ENCODE measurements at places on chromosomes 6 and 20.

- DNase-seq, result no peak
These were observed 214.8 kb upstream of the MOCS1 start for GRCh38 chr6:40148882-40149573.

DNA sequence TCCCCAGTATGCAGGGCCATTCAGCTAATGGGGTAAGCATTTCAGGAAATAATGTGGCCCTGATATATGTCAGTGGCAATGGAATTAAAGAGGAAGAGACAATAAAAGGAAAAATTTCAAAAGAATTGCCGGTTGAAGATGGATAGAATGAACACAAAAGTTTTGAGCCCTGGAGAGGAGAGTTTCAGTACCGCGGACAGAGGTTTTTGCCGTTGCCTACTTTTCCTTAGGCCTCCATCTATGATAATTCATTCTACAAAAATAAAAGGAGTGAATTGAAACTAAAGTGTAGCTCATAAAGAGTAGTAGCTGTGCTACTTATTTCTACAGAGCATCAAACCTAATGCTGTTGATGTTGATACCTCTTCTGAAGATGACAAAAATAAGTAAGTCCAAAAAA is 140.7 kb downstream of the RNASET2 start:
- no peak for DNase-seq

- no peak for DNase-seq
These were observed 44.5 kb downstream of the TGM2 start for GRCh38 chr20:38120625-38120988.

DNA sequence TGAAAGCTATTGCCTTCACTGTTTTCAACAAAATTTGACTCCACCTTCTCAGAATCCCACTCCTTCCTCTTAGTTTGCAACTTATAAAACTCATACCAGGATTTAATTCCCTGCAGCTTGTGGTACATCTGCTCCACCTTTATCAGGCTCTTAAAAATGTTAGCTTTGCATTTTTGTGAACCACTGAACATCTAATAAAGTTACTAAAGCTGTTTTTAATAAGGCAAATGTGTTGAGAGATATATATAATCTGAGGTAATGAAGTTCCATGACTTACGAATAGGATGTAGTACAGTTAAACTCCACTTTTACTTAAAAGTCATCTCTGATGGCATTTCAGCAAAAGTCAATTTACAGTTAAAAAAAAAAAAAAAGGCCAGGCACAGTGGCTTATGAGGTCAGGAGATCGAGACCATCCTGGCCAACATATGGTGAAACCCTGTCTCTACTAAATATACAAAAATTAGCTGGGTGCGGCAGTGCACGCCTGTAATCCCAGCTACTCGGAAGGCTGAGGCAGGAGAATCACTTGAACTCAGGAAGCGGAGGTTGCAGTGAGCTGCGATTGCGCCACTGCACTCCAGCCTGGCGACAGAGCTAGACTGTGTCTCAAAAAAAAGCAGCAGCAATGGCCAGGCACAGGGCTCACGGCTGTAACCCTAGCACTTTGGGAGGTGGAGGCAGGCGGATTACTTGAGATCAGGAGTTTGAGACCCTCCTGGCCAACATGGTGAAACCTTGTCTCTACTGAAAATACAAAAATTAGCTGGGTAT is 106.2 kb downstream of the KIF13A start:
- DNase-seq, result no peak

DNA sequence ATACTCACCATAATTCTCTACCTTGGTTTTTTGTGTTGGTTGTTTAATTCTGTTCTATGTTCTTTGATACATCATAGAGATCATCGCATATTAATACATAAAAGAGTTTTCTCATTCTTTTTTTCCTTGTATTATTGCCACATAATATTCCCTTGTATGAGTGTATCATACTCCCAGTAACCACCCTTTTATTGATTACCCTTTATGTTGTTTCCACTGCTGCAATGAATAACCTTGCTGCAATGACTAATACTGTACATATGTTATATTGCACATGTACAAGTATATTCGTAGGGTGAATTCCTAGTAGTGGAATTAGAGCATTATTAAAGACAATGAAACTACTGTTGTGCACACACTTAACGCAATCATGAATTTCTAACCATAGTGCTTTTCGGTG is 9.1 kb upstream of the SF3B5 start:
- no peak for DNase-seq

DNA sequence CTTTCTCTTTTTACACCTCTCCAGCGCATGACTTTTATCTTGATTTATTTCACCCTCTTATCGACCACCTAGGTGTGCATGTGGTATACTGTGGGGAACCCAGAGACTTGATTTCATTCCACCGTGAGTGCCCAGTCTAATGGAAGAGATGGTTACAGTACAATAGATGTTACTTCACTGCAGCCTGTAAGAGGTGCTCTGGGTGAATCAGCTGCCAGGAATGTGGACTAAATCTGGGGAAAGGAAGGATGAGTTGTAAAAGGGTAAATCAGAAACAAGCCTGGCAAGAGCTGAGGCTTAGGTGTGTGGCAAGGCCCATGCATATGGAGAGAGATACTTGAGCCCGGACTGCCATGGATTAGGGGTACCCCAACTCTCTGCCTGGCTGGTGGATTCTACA is 7.4 kb downstream of the STK35 start:
- DNase-seq, result peak; percentile 7

- no peak for DNase-seq
These were observed 47.2 kb upstream of the PLCB4 start for GRCh38 chr20:9021699-9022098.

DNA sequence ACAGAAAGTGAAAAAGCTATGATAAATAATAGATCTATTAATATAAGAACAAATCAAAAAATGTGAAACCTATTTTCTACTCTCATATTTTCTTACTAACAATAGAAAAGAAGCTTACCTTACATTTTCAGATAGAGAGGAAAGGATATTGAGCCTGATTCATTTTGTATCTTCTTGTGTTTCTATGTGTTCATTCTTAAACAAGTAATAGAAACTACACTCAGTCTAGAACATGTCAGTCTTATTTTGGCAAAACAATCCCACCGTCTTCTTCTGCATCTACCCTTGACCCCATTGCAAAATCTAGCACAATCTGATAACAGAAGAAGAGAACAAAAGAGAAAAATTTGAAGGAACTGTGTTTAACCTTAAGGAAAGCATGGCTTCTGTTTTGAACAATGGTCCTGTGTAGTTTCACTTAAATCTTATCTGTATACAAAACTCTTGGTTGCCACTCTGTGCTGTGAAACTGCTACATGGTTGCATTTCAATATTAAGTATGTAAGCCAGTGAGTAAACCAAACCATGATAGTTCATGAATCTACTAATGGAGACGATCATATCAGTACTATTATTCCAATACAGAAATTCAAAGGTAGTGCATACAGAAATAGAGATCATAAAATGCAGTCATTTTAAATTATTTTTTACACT is 69.5 kb upstream of the LGSN start:
- no peak for DNase-seq

DNA sequence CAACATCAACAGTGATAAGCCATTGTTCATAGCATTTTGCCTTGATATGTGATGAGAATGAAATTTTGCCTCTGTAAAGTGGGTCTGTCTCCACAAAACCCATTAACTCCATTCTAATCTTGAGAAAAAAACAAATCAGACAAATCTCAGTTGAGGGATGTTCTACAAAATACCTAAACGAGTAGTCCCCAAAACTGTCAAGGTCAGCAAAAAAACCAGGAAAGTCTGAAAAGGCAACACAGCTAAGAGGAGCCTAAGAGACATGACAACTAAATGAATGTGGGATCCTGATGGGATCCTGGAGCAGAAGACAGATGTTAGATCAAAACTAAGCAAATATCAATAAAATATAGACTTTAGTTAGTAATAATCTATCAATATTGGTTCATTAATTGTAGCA is 431.6 kb upstream of the SPTLC3 start:
- DNase-seq, result no peak

DNA sequence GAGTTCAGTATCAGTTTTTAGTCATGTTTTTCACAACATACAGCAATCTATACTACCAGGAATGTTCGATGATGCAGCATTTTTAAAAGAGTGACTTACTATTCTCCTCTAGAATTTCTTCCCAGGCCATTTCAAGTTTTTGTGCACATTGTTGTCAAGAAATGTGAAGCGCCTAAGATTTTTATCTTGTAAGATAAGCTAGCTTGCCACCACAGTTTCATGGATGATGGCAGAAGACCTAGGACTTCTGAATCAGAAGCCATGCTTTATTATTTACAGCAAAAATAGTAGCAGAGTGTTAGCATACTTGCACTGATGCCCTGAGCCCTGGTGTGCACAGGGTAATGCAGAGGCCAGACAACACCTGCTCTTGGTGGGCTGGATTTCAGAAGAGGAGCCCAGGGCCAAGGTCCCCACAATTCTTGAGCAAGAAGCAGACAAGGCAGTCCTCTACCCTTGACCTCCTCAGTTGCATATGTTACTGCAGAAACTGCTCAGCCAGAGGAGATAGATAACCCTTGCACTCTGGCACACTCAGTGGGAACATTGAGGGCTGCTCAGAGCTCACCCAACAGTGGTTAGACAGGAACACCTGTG is 99.2 kb downstream of the QKI start:
- DNase-seq, result no peak

- peak; percentile 47 for DNase-seq
These were observed 31.8 kb upstream of the PTPN1 start for GRCh38 chr20:50478162-50478990.

GRCh38 chr6:3139090-3139903 is 18.0 kb downstream of the TUBB2A start:
- DNase-seq, result no peak

- DNase-seq, result no peak
These were observed 381.7 kb upstream of the JARID2 start for GRCh38 chr6:14863902-14864850.

- no peak for DNase-seq
These were observed 26.9 kb downstream of the TFAP2B start for GRCh38 chr6:50845499-50846143.

- DNase-seq, result no peak
These were observed 22.8 kb downstream of the FYN start for GRCh38 chr6:111850295-111850937.

DNA sequence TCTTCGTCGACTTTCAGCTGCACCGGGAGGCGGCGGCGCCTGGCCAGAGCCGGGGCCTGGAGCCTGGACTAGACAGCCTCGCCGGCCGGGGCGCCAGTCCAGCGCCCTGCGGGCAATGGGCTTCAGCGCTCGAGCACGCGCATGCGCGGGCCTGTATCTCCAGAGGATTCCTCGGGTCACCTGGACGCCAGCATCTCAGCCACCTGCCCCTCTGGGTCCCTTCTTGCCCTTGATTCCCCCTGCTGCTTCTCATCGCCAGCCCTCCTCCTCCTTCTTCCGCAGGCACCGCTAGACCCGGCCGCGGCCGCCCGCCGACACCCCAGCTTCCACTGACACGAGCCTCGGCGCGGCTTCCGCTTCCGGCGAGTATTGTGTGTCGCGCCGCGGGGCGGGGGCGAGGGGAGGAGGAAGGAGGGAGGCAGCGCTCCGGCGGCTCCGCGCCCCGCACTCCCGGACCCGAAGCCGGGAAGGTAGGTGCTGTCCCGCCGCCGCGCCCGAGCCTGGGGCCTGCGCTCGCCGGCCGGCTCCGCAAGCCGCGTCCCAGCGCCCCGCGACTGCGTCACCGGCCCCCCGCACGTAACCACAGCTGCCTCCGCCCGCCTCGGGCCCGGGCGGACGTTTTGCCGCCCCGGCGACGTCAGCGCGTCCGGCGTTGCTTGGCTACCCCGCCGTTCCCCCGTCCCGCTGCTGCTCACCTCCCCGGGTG is at the start of gene TRIM39:
Gene TRIM39 (plus strand): TSS at position 402 of the 706 bp plus-strand sequence. CDS start 2,391 bp downstream, outside the sequence.
- DNase-seq, result peak; percentile 59

- DNase-seq, result no peak
These were observed 148.5 kb downstream of the PHACTR3 start for GRCh38 chr20:59752704-59753460.

DNA sequence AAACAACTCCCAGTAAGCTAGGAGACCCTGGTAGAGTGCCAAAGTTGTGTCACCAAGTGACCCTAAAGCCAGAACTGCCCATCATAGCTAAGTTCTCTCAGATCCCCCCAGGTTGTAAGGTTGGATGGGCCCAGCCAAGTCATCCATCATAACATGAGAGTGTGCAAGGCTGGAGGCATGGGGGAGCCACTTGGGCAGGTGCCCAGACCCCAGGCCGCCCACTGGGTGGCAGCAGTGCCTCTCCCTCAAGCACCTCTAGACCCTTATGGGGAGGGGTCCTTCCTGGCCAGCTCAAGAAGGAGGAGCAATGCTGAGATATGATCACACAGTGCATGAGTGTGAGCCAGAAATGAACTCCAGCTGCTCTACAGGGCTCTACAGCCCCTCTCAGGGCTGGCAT is 154.5 kb downstream of the MYLK4 start:
- DNase-seq, result no peak

- DNase-seq, result no peak
These were observed 70.8 kb downstream of the CDKAL1 start for GRCh38 chr6:20605061-20605460.

DNA sequence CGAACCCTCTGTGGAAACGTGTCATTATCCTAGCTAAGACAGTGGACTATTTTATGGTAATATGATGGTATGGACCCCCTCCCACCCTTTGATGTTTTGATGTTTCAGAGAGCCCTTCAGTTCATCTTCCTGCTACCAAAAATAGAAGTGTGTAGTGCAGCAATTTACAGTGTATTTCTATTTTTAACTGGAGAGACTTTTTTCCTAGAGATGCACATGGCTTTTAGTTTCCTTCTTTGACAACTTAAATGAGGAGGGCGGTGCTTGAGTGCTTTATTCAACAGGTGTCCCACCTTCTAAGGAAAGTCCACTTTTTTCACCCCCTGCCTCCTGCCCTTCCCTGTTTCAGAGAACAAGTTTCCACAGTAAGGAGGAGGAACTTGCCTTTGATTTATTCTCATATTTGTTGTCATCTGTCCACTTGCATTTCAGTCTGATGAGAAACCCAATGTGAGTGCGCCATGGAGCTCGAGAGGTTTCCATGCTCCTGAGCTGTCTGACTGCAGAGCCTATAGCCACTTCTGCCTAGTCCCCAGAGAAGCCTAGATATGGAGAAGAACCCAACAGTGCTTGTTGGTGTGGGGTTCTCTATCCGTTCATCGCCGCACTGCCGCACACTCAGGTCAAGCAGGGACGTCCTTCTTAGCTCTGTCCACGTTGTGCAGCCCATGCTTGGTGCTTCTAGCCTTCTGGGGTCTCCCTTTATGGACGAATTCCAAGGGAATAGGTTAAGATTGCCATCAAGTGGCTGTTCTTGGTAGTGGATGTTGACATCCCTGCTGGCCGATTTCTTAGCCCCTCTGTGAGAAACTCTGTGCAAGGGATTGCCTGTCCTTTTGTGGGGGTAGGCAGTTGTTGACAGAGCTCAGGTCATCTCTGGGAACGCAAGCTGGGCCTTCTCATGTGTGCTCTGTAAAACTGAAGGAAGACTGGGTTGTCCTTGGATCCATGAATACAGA is 144.2 kb downstream of the JARID2 start:
- DNase-seq, result peak; percentile 7

- DNase-seq, result no peak
These were observed 30.8 kb downstream of the GNAS start for GRCh38 chr20:58883241-58883691.

DNA sequence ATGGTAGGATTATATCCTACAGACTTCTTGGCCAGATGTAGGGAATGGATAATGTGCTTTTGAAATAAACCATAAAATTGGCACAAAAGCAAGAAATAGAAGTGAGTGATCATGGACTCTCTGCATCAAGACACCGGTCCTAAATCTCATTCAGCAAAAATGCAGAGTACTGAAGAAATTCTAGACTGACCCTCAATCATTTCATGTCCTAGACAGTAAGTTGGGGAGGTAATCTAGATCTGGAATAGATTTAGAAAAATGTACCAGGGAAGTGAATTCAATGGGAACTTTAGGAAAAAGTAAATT is 69.7 kb upstream of the ADTRP start:
- DNase-seq, result no peak

Data from HCT116 (cell line).